Renal pelvis (tissue), 12 donors: ENCODE measurements at places on chromosomes 3 and 15.
A peak's percentile ranks its signal among the peaks of the same experiment; 100 is the strongest.

DNA sequence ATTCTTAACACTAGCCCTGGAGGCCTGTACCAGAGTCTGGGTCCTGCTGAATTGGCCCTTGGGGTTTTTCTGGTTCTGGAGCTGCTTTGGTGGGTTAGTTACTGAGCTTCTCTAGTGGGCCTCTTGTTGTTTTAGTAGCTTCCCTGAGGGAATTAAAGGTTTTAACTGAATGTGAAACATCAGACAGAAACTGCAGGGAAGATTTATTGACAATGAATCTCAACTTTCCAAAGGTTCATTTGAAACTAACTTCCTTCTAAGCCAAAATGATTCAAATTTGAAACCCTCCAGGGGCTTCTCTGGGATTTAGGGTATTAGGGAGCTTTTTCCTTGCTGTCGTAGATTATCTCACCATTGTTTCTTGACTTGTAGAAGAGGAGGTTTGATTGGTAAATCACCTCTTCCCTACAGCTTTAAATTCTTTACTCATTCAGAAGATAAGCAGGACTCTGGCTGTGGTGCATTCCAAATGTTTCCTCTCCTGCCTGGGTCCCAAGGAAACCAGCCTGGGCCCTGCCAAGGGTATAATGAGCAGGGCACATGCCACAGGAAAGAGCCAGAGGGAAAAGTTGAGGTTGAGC lies 71.0 kb downstream of the TP63 start:
- peak; percentile 36 for DNase-seq

DNA sequence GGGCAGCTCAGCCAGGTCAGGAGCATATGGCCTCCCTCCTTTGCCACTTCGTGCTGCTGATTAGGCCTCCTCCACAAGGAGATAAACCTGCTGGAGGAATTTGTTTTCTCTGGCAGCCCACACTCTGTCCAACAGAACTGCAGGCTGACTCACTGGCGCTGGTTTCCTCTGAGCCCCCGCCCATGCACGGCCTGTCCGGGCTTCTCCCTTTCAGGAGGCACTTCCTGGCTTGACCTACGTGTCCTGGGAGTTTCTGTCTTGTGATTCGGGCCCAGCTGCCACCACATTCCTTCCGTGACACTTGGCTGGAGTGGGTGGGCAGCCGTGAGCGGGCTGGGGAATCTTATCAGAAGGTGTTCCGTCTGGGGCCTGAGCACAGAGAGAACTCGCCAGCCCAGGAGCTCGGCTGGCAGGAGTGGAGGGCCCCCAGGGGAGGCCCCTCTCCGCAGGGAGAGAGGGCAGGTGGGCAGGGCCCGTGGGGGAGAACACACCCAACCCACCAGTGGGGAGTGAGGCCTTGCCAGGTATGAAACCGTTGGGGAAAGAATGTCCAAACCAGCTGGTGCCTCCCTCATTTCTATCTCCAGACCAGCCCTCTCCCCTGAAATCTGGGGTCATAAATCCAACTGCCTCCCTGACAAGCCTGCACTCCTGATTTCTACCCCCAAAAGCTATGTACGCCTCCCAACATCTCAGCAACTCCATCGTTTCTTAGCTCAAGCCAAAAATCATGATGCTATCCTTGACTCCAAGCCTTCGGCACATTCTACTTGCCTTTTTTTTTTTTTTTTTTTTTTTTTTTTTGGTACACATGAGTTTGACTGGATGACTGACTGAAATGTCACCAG lies 110.6 kb upstream of the MEF2A start:
- peak; percentile 62 for DNase-seq

GRCh38 chr15:57455929-57456328 lies 79.6 kb downstream of the CGNL1 start:
- DNase-seq: no peak

DNA sequence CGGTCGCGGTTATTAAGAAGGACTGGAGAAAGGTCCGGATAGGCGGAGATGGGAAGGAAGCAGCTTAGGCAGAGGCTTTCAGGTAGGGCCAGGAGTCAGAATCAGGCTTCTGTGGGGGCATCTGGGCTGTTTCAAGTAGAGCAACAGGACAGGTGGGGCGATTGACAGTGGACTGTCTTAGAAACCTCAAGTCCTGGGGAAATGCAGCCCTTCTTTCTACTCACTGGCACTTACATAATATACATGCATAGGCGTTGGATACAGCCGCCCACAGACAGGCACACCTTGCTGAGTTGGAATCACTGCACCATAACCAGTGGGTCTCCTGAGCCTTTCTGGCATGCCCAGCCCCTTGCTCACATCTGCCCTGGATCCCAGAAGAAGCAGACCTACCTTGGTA lies 730 bp downstream of the MYD88 start:
- DNase-seq: no peak
